ENCODE measurements at places on chromosomes 5 and 9. TPM values are rescaled to one million over a fixed set of nuclear protein-coding genes. Genes with fewer than 3 reads are reported as not detected.

Gene PTBP3
- 44.4 TPM for polyA plus RNA-seq

Gene DEPDC1B
- polyA plus RNA-seq: 6.8 TPM

Gene TSLP
- 0.05 TPM for polyA plus RNA-seq

Gene RICTOR
- polyA plus RNA-seq: 11.9 TPM

Gene EPB41L4B
- 0.48 TPM for polyA plus RNA-seq

Gene UGT3A2
- polyA plus RNA-seq: not detected

Gene DOCK8
- polyA plus RNA-seq: 0.07 TPM

Gene CDK7
- polyA plus RNA-seq: 231 TPM

Gene RBM18
- polyA plus RNA-seq: 29.3 TPM

Gene ARL14EPL
- not detected for polyA plus RNA-seq

Gene CDH12
- not detected for polyA plus RNA-seq

Gene TTC23L
- not detected for polyA plus RNA-seq

Gene PAPPA
- polyA plus RNA-seq: 39.9 TPM

Gene TXNDC8
- not detected for polyA plus RNA-seq

Gene ZNF883
- 1.3 TPM for polyA plus RNA-seq

Gene SLC36A2
- polyA plus RNA-seq: not detected

Gene PAXX
- 11.8 TPM for polyA plus RNA-seq

All from BJ (cell line).